ENCODE measurements at places on chromosomes 5 and 9. TPM values are rescaled to one million over a fixed set of nuclear protein-coding genes. Genes with fewer than 3 reads are reported as not detected.
A peak's percentile ranks its signal among the peaks of the same experiment; 100 is the strongest.

DNA sequence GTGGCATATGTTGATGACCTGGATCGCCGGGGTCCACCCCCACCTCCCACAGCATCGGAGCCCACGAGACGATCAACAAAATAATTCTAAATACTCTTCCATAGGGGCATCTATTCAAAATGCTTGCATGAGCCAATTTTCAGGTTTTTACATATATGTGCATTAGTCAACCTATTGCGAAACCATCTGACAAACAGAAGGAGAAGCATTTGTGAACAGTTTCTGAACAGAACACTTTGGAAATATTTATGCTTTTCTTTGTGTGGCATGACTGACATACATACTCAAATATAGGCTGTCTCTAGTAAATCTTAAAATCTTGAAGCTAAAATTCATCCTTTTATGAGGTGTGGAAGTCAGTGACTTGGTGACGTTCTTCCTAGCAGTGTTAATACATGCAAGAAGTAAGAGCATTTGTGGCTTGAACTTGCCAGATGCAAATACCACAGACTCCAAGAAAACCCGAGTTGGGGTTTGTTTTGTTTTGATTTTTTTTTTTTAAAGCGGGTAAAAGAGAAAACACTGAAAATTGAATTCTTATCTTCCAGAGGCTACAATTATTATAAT lies 5.3 kb downstream of the GPR151 start:
- no peak for DNase-seq

The F12 gene
- total RNA-seq: 0.33 TPM

DNA sequence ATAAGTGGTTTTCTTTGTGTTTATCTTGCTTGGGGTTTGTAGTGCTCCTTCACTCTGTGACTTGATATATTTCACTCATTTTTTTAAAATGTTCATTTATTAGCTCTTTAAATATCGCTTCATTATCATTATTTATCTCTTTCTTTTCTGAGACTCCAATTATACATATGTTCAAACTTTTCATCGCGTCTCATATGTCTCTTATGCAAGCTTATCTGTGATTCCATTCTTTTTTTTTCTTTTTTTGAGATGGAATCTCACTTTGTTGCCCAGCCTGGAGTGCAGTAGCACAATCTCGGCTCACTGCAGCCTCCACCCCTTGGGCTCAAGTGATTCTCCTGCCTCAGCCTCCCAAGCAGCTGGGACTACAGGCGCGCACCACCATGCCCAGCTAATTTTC lies 73.9 kb upstream of the GABRP start:
- DNase-seq: no peak

The PDE8B gene
- 15.8 TPM for total RNA-seq

DNA sequence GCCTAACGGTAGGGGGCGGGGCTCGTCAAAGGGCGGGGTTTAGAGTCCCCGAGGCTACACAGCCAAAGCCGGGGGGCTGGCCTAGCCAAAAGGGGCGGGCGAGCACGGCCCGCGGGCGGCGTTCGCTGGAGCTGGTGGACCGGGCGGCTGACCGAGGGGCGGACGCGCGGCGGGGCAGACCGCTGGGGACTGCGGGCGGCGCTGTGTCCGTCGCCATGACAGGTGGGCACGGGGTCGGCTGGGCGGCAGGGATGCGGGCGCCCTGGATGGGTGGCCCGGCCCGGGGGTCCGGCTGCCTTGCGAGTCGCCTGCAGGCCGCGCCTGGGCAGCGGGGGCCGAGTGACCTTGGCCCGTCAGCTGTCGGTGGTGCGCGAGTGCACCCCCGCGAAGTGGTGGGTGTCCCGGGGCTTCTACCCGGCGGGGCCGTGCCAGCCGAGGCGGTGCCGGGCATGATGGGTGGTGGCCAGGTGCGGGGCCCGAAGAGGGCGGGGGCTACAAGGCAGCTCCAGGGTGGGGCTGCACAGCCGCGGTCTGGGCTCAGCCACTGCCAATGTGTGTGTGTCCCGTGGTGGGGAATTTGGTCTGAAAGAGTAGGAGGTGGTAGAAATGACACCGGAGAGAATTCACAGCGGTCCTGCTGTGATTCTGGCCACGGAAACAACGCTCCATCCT lies at the start of gene CARD19:
TSS of gene CARD19 (plus strand) at position 87 of the 672 bp plus-strand sequence. CDS start at position 216, 129 bp downstream.
- DNase-seq: peak; percentile 64

DNA sequence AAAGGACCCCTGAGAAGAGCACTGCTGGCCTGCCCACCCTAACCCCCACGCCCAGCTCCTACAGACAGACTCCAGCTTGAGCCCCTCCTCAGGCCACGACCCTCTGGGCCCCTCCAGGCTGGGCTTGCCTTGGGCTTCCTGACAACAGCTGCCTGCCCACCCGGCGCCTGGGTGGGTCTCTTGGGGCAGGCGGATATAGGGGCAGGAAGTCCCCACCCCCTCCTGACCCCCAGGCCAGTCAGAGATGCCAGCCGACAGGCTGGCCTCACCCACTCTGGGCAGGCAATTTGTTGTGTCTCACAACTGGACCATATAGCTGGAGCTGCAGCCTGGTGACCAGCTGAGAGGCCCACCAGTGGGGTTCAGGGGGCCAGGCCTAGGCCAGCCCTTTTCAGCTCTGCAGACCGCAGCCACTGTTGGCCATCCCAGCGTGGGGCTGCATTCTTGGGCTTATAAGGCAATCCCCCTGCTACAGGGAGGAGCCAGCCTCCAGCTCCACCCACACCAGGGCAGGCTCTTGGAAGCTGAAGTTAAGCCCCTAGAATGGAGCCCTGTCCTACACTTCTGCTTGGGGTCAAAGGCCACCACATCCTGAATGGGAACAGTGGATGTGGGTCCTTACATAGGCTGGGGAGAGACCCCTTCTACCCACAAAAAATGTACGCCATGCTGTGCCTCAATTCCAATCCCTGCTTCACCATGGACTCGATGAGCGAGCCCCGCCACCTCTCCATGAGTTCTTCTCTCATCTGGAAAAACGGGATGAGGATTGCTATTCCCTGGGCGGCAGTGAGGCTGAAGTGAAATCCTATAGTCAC lies 2.0 kb downstream of the PDLIM7 start:
- DNase-seq: no peak

DNA sequence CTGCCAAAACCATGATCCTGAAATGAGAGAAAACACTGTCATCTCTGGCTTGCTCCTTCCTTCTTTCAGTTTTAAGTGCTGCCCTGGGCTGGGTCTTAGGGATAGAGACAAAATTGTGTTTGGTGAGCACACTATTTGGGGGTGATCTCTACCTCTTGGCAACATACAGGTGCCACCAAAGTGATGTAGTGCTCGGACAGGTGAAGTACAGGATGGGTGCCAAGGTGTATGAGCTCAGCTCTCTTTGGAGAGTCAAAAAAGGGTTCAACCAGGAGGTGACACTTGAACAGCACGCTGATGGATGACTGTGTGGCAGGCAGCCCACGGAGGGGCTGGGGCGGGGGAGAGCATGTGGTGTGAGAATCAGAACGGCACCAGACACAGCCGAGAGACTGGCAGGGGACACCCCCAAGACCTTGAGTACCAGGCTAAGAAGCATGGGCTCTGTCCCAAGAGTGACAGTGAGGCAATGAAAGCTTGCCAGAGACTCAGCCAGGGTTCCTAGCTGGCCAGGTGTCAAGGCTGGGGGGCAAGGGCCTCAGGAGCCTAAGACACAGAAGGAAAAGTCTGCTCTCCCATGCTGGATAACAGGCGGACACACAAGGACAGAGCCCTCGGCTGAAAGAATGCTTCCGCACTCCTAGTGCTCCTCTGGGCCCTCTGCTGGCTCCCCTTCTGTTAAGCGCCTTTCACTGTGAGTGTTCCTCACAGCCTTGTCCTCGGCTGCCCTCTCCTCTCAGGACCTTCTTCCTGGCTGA lies 2.5 kb downstream of the NHP2 start:
- DNase-seq: no peak

DNA sequence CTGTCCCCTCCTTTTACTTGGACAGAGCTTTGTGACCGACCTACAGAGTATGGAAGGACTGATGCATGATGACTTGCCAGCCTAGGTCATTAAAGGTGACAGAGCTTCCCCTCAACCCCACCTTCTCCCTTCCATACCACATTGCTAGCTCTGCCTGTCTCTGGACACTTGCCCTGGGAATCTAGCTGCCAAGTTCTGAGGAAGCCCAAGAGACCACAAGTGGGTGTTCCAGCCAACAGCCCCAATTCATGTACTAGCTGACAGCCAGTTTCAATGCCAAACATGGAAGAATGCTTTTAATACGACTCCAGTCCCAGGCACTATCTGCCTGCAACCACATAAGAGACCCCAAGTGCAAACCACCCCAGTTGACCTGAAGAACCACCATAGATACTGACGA lies 477.1 kb downstream of the SPOCK1 start:
- DNase-seq: no peak

- DNase-seq: no peak
These were observed 572 bp downstream of the GNA14 start for GRCh38 chr9:77647267-77648233.

- no peak for DNase-seq
These were observed 17.0 kb downstream of the PLPP1 start for GRCh38 chr5:55517804-55518203.

GRCh38 chr5:10157085-10157669 lies 92.5 kb downstream of the ATPSCKMT start:
- no peak for DNase-seq

The ADGRD2 gene
- total RNA-seq: not detected

The SERF1B gene
- 15.8 TPM for total RNA-seq

DNA sequence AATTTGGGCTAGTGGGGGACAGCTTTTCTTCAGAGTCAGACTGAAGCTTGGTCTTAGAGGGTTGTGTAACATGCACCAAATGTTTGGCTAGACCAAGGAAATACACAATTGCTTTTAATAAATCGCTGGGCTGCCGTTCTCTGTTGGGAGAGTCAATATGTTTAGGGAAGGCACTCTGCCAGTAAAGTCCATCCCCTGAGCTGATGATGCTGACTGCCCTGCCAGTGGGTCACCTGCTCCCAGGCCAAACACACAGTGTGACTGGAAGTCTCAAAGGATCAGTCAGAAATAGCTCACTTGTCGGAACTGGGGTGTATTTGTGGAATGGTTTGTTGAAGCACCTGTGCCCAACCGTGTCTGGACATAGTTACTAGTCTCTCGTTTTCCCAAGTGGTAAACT lies 17.9 kb upstream of the ZNF474 start:
- DNase-seq: no peak

The SHB gene
- 29.3 TPM for total RNA-seq

GRCh38 chr5:32734827-32735378 lies 23.8 kb downstream of the NPR3 start:
- no peak for DNase-seq
